ENCODE measurements at places on chromosomes 12 and 14.

DNA sequence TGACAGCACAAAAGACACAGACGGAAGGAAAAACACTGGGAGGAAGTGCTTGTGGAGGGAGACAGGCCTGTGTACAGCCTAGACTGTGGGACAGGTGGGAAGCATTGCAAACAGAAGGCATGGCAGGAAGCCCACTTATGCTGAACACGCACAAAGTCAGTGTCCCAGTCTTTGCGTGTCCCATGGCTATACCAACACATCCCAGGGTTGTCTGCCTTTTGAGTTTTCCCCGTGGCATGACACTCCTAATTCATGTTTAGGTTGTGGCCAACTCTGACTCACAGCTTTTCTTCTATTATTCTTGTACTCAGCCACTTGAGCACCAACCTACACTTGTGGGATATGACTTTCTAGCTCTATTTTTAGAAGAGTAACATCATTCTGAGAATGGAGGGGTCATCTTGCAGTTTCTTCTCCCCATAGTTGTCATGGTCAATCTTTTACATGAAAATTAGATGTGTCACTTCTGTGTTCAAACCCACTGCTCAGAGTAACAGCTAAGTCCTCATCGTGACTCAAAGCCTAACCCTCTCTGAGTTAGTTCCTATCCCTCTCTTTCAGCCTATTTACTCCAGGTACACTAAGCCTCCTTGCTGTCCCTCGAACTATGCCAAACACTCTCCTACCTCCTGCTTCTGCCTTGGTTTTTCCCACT lies 27.5 kb upstream of the JPH4 start:
- DNase-seq: no peak

- DNase-seq: no peak
These were observed 308.1 kb downstream of the RPAP3 start for GRCh38 chr12:47397664-47398281.

GRCh38 chr14:32552766-32553165 lies 223.7 kb downstream of the AKAP6 start:
- DNase-seq: no peak

GRCh38 chr12:122031342-122032216 lies 9.9 kb downstream of the BCL7A start:
- DNase-seq: peak; percentile 34

DNA sequence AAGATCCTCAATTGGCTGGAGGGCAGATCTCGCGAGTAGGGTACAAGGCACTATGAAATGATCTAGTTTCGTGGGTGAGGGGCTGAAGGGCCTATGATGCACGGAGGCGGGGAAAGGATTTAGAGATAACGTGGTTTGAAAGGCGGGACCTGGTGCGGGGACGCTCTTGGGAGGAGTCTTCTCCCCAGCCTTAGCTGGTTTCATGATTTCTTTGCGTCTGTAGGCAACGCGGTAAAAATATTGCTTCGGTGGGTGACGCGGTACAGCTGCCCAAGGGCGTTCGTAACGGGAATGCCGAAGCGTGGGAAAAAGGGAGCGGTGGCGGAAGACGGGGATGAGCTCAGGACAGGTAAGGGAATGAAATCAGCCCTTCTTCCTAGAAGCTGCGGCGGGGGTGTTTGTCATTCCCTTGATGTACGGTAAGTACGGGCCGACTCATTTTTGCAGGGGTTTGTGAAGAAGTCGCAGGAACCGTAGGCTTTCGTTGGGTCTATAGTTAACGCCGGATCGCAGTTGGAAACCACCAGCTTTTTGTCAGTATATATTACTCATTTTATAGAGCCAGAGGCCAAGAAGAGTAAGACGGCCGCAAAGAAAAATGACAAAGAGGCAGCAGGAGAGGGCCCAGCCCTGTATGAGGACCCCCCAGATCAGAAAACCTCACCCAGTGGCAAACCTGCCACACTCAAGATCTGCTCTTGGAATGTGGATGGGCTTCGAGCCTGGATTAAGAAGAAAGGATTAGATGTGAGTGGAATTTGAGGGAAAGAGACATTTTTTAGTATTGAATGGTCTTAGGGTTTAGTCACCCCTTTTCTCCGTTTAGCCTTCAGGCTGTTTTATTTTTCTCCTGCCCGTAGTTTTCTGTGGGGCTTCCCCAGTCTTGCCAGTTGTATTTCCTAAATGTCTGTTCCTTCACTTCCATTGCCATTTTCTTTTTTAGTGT lies 602 bp downstream of the APEX1 start:
- no peak for DNase-seq

DNA sequence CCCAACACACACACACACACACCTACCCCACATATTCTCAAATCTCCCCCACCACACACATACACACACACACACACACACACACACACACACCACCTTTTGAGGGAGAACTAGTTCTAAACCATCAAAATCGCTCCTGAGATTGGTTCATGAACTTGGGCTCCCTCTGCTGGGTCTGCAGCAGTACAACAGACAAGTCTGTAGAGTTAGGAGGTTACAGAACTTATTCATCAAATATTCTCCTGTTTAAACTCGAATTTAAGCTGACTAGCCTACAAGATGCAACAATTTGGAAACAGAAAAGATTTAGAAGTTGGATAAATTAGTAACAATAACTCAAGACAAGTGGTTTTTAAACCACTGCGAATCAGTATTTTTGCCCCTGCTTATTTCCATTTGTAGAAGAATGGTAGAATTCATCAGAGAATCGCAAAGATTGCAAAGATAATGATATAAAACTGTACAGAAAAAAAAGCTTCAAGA lies 136.4 kb upstream of the USP15 start:
- DNase-seq: peak; percentile 2

DNA sequence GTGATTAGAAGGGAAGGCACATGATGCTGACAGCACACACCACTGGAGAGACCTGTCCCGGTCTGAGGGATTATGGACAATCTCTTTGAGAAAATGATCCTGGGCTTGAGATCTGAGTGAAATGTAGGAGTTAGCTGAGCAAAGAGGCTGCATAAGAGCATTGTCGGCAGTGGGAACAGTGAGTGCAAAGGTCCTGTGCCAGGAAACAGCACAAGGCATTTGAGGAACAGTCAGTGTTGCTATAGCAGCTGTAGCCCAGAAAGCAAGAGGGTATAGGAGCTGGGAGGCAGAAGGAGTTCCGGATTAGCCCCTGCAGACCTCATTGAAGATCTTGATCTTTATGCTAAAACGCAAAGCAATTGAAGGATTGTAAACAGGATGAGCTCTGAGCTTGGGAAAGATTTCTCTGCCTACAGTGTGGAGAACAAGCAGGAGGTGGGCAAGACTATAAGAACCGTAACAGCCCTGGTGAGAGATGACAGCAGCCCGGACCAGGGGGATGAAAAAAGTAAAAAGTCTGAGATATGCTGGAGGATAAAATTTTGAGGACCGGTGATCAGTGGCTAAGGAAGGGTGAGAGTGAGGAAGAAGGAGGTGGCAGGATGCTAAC lies 28.5 kb downstream of the CFL2 start:
- no peak for DNase-seq

GRCh38 chr12:19833775-19834501 lies 394.6 kb downstream of the AEBP2 start:
- no peak for DNase-seq
